ENCODE measurements at places on chromosomes 5 and 9.
A peak's percentile ranks its signal among the peaks of the same experiment; 100 is the strongest.

GRCh38 chr9:137789295-137789895, 88.2 kb upstream of the CACNA1B start:
- DNase-seq: no peak

DNA sequence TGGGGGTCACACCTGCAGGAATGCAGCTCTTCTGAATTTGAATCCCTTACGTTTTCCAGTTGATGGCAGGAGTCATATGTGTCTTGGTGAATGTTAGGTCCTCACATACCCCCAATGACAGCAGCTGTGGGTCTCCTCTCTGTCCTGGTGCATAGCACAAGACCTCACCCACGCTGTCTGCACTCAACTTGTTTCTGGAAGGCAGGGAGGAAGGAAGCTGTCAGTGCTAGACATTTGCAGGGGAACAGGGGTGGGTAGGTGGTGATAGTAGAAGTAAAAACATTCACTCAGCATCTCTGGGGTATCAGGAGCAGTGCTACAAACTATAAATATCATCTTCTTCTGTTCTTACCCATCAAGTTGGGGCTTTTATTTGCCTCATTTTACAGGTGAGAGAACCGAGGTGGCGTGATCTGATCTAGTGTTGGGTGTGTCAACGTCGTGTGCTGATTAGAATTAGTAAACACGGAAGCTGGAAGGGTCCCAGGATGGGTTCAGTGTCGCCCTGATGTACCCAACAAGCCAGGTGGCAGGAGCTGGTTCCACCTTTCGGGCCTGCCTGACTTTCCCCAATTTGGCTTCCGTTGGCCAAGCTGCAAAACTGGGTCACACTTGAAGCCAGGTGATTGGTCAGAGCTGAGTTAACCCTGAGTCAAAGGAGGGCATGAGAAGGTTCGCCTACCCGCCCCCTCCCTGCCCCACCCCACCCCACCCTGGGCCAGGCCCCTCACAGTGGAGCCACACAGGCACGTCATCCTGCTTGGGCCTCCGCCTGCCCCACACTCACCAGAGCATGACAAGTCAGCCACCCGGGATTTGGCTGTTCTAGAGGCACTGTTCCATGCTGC, 15.8 kb downstream of the ERGIC1 start:
- no peak for DNase-seq

DNA sequence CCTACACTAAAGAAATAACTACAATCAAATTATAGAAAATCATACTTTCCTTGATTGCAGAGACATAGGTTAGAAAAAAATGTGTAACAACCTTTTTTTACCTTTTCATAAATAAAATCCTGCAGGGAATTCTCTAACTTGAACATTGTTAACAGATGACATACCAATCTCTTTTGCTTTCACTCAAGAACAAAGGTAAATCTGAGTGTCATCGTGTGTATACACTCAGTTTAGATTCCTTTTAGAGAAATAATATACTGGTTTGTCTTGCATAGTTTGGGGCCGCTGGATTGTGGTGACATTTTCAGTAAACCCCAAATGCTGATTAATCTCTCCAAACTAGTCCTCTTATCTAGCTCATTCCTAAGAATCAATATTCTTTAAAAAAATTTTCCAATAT, 20.8 kb upstream of the MTAP start:
- DNase-seq: no peak

- DNase-seq: no peak
Measured at GRCh38 chr5:55220433-55221185, 6.5 kb downstream of the MCIDAS start.

DNA sequence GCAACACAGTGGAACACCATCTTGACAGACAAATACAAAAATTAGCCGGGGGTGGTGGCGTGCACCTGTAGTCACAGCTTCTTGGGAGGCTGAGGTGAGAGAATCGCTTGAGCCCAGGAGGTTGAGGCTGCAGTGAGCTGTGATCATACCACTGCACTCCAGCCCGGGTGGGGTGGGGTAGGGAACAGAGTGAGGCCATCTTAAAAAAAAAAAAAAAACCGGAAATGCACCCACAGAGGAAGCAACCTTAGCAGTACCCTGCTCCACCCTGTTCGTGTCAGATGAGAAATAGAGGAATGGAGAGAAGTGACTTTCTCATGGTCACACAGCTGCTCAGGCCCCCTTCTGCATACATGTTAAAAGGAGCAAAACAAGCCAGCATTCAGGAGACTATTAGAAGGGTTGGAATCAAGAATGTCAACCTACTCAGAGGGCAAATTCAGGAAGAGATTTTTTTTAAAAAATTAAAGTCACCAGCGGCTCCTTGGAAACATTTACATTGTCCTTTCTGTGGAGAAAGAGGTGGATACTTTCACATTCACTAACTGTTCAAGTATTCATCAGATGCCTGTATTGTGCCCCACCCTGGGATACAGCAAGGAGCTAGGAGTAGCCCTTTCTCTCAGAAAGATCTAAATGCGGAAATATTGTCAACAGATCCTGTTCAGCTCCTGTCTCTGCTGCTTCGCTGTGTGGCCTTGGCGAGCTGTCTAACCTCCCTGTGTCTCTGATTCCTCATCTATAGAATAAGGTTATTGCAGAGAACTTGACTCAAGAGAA, 41.0 kb downstream of the CYFIP2 start:
- DNase-seq: no peak

GRCh38 chr9:26893030-26893676, 551 bp upstream of the CAAP1 start:
- DNase-seq: no peak

DNA sequence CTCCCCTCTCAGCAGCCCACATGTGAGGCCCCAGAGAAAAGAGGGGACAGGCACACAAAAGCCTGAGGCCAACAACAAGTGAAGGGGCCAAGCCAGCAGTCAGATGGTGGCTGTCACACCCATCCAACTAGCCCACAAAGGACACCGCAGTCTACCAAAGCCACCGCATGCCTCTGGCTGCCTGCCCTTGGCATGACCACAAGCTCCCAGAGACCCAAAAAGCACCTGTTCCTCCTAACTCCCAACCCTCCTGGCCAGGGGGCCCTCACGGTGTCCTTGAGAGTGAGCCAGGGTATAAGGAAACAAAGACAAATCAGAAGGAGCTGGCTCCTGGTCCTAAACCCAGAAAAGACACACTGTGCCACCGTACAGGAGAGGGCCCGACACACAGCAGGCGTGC, 77.8 kb upstream of the LRRTM2 start:
- no peak for DNase-seq

GRCh38 chr5:59036274-59036961, 453.5 kb downstream of the RAB3C start:
- no peak for DNase-seq

- DNase-seq: no peak
Measured at GRCh38 chr5:161078793-161079192, 226.8 kb upstream of the ATP10B start.

DNA sequence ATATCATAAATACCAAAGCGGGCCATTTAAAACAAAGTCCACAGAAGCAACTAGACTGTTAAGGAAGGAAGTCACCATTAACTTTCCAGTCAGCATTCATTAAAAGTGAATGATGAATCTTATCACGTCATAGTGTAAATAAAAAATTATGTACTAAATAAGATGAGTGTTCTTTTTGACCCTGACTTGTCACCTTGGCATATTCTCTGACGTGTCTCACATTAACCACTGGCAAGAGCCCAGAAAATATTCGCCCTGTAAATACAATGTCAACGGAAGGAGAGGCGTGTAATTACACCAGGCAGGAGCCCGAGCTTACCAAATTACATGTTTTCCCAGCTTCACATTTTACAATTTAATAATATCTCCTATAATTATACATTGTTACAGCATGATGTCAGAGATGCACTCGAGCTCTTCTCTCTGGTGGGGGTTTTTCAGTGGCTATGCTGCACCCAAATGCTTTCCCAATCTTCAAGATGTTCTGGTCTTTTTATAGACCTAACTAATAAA, 29.3 kb upstream of the UBE2QL1 start:
- peak; percentile 87 for DNase-seq

DNA sequence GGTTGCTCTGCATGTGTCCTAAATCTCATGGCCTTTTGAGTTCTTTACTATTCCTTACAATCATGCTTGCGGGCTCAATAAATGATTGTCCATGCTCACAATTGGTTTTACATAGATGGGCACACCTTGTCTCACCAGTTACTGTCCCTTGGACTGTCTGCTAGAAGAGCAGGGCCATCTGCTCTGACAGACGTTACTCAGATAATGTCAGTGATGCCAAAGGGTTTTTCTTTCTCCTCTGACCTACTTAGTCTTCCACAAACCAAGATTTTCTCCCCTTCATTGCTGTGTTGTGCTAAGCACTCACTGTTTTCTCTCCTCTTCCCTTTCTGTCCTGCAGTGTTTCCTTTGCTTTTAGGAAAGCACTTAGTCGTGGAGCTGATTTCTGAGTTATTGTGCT, 562.3 kb downstream of the KIF4B start:
- no peak for DNase-seq

DNA sequence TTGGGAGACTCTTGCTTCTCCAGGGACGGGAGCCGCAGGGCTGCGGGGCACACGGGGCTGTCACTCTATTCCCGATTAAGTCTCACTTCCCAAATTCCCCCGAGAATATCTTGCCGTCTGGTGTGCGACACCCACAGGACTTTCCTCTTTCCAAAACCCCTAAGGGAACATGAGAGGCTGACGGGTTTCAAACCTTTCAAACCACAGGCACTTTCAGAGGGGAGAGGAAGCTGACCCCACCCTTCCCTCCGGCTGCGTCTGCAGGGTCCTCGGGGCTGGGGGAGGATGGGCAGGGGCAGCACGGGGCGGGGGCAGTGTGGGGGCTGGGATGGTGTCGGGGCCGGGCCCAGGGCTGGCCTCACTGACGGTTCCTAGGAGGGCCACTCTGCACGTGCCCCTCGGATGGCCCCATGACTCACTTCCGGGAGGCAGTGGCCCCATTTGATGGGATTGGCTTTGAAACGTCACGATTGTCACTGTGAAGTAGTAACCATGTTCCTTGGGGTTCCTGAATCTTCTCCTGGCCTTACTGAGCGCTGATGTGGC, 38.2 kb downstream of the SLC9A3 start:
- DNase-seq: no peak

DNA sequence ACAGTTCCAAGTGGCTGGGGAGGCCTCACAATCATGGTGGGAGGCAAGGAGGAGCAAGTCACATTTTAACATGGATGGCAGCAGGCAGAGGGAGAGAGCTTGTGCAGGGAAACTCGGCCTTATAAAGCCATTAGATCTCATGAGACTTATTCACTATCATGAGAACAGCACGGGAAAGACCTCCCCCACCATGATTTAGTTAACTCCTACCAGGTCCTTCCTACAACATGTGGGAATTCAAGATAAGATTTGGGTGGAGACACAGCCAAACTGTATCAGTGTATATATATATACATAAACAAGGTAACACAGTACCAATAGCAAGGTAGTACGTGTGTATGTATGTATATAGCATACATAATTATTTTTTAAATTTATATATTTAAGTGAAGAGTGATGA, 50.9 kb downstream of the NFX1 start:
- DNase-seq: no peak

GRCh38 chr9:116837018-116837989, 150.2 kb downstream of the TRIM32 start:
- no peak for DNase-seq

GRCh38 chr5:103638979-103639378, 76.4 kb upstream of the NUDT12 start:
- DNase-seq: no peak

- no peak for DNase-seq
Measured at GRCh38 chr5:83492331-83492730, 20.8 kb downstream of the VCAN start.

DNA sequence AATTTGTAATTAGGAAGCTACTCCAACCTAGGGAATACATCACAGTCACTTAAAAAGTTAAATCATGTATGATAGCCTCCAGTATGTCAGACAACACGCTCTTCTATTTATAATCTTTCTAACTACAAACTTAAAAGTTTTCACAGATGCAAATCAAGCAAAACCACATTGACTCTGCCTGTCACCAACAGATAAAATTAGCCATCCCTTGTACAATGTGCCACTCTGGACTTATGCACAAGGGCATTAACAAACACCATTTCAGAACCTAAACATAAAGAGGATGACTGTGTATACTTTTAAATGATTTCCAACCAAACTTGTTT, 14.7 kb downstream of the ERP44 start:
- DNase-seq: no peak

DNA sequence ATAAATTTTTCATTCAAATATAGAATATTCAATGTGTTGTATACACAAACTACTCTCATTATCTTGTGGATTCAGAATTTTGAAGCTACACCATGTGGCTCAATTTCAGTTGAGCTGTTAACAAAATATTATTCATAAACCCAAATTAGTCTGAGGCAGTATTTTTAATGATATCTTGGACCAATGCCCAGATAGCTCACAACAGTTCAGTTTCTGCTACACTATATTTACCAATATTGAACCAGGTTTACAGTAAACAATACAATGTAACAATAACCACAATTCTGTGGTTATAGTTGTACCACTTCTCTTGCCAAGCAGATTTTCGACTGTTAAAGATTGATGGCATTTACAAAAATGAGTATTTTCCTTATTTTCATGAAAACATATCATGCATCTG, 99.9 kb downstream of the SSBP2 start:
- no peak for DNase-seq

DNA sequence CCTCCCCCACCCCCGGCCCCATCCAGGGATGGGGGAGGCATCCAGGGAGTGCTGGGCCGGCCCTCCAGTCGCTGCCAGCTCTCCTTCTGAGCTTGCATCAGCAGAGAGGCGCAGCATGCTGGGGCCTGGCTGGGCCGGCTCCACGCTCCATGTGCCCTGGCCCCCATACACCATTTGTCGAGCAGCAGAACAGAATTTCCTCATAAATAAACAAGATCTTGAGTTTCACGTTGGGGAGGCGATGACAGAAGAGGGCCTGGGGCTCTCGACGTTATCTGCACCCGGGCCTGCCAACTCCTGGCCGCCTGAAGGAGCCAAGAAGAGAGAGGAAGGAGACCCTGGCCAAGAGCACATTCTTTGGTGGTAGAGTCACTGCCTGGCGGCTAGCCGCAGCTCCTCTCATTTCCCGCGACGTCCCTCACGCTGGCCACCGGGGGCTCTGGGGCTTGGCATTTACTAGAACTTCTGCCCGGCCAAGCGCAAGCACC, 177.0 kb downstream of the FGF18 start:
- DNase-seq: no peak

GRCh38 chr9:26181836-26182235, 503.6 kb upstream of the TUSC1 start:
- no peak for DNase-seq

GRCh38 chr9:137141976-137142936, 3.3 kb downstream of the GRIN1 start:
- no peak for DNase-seq

DNA sequence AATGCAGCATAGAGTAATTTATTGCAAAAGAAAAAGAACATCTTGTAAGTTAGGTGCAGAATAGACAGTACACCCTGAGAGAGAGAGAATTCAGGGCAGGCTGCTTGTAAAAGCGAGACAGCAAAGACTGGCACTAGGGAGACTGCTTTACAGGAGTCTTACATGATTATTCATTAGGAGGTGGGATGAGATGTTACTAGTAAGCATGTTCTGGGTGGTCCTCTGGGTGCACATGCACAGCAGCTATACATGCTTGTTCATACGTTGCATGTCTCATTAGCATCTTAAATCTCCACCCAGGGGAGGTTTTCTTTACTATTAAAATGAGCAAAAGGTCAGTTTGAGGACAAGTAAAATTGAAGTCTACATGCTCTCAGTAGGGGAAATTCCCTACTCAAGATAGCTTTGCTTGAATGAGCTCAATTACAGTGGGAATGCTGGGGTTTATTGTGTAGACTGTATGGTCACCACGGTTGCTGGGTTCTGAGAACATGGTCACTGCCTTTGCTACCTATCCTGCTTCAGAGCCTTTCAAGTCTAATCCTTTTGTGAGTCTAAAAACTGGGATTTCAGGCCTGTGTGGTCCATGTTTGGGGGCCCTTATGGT, 60.6 kb downstream of the RGS7BP start:
- DNase-seq: no peak
